ENCODE measurements at places on chromosomes 5 and 9.

DNA sequence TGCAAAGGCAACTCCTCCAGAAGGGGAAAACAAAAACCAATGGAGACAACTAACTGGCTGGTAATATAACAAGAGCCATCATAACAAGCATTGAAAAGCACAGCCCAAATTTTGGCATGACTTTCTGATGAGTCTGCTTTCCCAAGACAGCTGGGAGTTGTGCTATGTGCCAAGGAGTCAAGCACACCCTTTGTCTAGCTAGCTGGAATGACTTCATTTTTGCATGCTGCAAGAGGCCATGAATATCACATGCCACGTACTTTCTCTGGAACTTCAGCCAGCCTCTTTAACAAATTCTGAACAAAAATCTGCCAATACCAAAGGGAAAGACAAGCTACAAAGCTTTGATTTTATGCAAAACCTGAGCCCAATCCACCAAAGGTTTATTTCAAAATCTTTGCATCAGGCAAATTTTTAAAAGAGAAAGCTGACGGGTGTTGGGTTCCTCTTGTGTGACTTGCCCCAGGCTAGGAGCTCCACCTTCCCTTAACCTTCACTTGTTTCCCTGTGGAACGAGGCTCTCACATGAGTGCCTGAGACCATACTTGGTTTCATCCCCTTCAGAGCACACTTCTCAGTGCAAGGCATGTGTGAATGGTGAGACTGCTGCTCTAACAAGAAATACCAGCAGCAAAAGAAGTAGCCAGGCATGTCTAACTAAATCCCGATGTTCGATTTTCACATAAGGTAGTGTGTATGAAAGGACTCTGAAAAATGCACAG lies 47.3 kb downstream of the S1PR3 start:
- peak; percentile 73 for DNase-seq

- peak; percentile 91 for DNase-seq
Observed at GRCh38 chr9:82354279-82354659, 365.7 kb downstream of the SPATA31D1 start.

GRCh38 chr9:85521371-85522197 lies 220.2 kb downstream of the AGTPBP1 start:
- DNase-seq, result no peak

DNA sequence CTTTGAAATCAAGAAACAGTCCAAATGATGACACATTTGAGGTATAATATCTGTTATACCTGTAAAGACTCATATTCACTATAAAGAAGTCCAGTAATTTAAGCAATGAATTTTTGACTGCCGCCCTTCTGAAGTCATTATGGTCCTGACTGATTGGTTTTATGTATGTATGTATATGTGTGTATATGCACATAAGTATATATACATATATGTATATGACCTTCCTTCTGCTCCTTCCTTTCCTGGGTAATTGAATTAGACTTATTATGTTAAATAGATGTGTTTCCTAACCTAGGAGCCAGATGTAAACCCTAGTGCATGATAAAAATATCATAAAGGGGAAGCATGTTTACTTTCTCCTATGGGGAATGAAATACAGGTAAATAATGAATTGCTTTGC lies 343.1 kb upstream of the BRINP1 start:
- no peak for DNase-seq

DNA sequence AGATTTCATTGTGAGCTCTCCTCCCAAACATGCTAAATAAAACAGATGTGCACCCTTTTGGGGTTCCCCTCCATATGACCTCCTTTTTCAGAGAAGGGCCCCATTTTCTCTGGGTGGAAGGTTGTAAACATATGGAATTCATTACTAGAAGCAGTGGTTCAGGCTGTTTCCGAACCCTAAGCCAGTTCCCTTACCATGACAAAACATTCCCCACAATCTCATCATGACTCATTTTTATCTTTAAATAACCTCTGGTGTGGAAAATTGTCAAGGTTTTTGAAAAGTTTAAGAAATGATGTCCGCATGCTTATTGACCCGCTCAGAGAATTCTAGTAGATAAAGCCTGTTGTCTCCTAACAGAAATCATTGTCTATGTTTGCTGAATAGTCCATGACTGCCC lies 127.3 kb upstream of the PIK3R1 start:
- no peak for DNase-seq

- no peak for DNase-seq
Observed at GRCh38 chr5:20359377-20359776, 371.4 kb upstream of the CDH18 start.

DNA sequence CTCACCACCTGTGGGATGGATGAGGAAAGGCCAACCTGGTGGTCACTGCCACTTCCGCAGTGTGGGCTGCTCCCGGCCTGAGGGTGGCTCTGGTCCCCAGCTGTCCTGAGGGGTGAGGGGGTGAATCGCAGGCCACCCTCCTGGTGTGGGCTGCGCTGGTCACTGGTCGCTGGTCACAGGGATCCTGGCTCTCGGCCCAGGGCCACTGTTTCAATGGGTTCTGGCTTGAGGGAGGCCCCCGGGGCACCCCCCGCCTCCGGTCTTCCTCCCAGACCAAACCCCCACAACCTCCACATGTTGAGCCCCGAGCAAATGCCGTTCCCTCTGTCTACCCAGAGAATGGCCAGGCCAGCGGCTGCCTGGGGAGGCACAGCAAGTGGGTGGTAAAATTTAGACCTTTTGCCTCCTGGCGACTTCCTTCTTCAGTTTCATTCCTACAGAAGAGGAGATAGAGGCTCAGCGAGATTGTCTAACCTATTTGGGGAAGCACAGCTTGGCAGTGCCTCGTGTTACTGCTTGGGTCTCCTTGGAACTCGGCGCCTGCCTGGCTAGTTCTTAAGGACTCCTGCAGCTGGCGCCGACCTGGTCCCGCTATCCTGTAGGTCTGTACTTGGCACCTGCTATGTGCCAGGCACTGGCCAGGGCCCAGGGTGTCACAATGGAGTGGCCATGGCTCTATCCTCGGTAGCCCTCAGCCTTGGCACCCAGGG lies 48.2 kb downstream of the RXRA start:
- DNase-seq, result no peak

- no peak for DNase-seq
Observed at GRCh38 chr5:148825716-148826052, 727 bp upstream of the ADRB2 start.

- DNase-seq, result no peak
Observed at GRCh38 chr5:6861667-6862066, 148.4 kb downstream of the TENT4A start.
